ENCODE measurements at places on chromosomes 11 and 22. TPM values are rescaled to one million over a fixed set of nuclear protein-coding genes. Genes with fewer than 3 reads are reported as not detected.
A peak's percentile ranks its signal among the peaks of the same experiment; 100 is the strongest.

DNA sequence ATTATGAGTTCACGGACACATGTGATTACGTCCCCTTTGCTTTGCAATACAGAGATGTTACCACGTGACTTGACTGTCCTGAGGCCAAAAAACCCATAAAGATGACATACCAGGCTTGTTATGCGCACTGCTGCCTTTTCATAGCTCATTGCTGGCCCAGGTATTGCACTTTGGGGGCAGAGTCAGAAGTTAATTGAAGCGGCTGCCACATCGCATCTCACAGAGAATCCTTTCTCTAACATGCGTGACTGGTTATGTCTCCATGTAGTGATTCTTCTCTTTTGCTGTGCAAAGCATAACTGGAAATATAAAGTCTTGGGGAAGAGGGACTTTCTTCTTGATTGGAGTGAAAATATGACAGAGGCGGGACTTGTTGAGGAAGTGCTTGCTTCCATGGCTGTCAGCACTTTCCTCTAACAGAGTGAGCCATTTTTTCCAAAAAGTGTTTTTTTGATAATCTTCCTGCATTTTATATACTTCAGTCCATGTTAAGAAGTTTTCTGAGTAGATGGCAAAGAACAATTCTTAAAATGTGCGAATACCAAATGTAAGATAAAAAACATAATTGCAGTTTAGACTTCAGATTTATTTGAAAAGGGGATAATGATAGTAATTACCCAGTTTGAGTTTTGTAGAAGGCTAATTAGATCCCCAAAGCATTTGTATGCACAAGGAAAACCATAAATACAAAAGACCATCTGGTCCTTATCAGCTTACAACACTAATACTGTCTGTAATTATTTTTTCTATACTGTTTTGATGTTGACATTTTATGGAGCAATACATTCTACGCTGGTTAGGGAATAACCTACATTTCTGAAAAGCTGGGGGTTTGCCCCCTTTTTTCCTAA, 324.6 kb upstream of the MTNR1B start:
- no peak for DNase-seq

- DNase-seq, result no peak
These were observed 77.9 kb downstream of the BTBD10 start for GRCh38 chr11:13384908-13385640.

- no peak for DNase-seq
These were observed 723 bp upstream of the CD82 start for GRCh38 chr11:44564670-44565210.

VPREB3 gene
- total RNA-seq, result not detected

DNA sequence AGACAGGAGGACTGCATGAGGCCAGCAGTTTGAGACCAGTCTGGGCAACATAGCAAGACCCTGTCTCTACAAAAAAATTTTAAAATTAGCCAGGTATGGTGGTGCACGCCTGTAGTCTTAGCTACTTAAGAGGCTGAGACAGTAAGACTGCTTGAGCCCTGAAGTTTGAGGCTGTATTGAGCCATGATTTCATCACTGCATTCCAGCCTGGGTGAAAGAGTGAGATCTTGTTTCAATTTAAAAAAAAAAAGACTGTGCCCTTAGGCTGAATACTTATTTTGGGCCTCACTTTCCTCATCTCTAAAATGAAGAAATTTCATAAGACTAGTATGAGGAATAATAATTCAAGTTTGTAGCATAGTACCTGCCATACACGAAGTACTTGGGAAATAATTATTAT, 6.9 kb downstream of the AQP11 start:
- DNase-seq, result no peak

NDUFS3 gene
- total RNA-seq, result 147 TPM

- DNase-seq, result no peak
These were observed 1.5 kb downstream of the TNNT3 start for GRCh38 chr11:1920909-1921573.

RCOR2 gene
- 0.11 TPM for total RNA-seq

CHEK1 gene
- 144 TPM for total RNA-seq

GGTLC3 gene
- total RNA-seq, result not detected

DNA sequence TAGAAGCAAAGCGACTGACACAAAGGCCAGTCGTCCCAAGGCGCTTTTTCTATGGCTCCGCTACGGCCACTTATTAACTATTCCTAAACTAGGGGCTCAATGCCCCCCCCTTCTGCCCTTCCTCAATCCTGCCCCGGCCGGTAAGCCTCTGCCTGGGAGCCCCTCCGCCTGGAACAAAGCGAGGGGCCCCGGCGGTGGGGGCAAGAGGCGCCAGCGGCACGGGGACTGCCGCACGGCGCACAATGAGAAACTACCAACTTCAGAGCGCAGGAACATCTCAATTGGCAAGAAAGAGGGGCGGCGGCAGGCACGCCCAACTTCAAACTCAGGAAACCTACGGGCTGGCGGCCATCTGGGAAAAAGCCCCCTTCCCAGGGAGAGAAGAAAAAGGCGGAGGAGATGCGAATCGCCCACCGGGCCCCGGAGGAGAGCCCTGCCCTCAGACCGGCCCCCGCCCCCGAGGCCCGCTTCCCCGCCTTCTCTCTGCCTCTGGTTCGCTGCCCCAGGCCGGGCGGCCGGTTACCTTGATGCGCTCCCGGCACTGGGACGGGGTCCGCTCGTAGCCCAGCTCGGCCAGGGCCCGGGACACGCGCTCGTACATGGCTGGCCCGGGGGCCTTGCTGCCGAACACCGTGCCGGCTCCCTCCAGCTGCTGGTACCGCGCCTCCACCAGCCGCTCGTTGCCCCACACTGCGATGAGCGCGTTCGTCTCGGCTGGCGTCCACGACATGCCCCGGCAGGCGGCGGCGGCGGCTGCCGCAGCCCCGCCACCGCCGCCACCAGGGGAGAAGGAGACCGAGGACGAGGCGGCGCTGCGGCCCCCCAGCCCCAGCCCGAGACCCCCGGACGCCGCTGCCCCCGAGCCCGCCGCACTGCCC, 619 bp downstream of the MSANTD2 start:
- DNase-seq, result peak; percentile 62

- DNase-seq, result no peak
These were observed 8.5 kb upstream of the CDC42BPG start for GRCh38 chr11:64852804-64853509.

TMEM80 gene
- total RNA-seq, result 13.4 TPM

GRCh38 chr11:75665990-75666389, 2.8 kb downstream of the MAP6 start:
- DNase-seq, result no peak

DNA sequence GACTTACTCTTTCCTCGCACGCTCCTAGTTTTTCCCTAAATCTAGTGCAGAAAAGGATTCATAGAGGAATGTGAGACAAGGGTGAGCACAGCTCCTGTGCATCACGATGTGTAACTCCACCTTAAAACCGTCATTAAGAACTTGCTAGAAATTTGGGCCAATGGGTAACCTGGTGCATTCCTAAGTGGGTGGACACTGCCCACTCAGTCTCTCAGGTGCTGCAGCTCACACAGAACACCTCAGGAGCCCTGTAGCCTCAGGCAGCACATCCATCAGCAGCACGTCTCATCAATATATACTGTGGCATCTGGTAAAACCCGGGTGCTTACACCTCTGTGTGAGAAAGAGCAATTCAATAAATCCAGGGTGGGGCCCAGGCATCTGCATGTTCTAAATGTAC, 12.4 kb downstream of the POU2AF3 start:
- DNase-seq, result no peak

GRCh38 chr22:46770151-46770641, 7.7 kb downstream of the TBC1D22A start:
- DNase-seq, result no peak

- no peak for DNase-seq
These were observed 46.8 kb downstream of the PAMR1 start for GRCh38 chr11:35478471-35479091.

DNA sequence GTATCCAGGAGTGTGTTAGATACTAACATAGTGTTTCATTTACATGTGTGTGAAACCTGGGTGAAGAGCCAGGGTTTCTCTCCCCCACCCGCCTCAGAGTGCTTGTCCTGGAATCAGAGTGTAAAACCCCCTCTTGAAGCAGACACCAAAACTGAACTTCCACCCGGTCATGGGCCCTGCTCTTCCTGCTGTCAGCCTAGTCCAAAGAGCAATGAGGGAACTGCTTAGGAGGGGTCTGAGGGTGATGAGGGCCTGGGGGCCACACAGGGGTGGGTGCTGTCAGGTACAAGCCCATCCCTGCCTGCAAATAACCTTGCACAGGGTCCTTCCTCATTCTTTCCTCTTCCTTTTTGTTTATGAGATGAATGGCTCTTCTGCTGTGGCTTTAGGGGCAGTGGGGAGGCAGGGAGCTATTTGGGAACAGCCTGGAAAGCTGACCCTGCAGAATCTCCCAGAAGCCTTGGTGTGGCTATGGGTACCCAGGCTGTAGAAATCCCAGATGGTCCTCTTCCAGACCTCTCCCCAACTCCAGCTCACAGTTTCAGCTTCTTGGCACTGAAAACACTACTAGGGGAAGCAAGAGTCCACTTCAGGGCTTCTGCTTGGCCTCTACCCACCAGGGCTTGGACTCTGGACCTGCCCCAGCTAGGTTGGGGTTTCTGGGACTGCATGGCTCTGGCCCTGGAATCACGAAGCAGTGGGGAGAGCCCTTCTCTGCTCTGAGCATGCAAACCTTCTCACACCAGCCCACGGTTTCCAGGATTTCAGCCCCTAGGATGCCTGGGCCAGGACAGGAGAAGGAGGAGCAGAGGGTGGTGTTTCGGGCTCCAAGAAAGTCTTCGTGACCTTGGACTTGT, 8.5 kb downstream of the BATF2 start:
- DNase-seq, result no peak

DNA sequence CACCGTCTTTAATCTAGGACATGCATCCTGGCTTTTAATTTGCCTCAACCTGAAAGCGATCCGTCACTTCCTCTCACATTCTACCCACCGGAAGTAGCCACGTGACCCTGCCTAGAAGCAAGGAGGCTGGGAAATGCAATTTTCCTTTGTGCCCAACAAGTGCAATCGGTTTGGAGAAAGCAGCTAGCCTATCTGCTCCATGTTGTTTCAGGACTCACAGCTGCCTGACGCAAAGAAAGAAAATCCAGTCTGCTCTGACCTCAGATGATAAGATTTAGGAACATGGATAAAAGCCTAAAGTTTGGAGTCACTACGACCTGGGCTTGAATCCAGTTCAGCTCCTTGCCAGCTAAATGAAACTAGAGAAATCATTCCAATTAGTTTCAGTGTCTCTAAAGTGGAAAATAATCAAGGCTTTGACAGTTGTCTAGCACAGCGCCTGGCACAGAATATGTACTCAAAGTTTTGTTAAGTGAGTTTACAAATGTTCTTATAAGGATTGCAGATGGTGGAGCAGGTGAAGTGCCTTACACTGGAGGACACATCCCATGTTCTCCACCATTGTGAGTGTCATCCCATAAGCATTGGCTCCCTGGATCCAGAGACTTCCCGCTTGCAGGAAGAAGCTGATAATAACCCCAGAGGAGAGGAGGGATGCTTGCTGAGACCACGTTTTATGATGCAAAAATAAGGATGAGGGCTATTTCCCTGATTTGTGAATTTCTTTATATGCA, 553.7 kb downstream of the MN1 start:
- DNase-seq, result no peak

- DNase-seq, result no peak
These were observed 18.4 kb upstream of the TECTA start for GRCh38 chr11:121082670-121083069.

MS4A4E gene
- not detected for total RNA-seq

GRCh38 chr11:28110821-28111200, 2.6 kb downstream of the METTL15 start:
- DNase-seq, result no peak

- no peak for DNase-seq
These were observed 9.4 kb downstream of the ADAMTS15 start for GRCh38 chr11:130457623-130458409.

- DNase-seq, result no peak
These were observed 3.8 kb downstream of the FOLR1 start for GRCh38 chr11:72195518-72196270.

DNA sequence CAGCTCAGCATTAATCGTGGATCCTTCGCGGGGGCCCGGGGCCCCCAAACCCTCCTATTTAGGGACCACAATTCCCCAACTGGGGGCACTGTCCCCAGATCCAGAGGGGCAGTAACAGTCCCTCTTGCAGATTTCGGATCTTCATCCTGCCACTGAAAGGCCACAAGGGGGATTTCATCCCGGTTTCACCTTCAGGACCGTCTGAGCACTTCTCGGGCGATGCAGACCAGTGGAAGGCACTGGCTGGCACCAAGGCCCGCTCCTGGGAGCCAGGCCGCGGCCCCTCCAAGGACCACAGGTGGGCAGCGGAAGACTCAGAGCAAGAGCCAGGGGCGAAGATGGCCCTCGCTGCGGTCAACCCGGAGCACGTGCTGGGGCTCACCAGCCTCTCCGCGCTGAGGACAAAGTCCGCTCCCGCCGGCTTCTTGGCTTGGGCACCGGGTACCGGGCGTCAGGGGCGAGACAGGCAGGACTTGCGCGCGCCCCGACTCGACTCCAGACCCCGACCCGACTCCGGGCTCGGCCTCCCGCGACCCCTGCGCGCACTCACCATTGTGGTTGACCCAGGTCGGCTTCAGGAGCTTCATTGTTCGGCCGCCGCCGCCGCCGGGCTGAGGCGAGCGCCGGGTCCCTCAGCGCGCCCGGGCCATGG, 517 bp downstream of the HIRA start:
- DNase-seq, result peak; percentile 12

GRCh38 chr11:133064961-133065360, 467.3 kb downstream of the OPCML start:
- DNase-seq, result no peak

GRCh38 chr11:60116996-60117790, 28.7 kb downstream of the MS4A2 start:
- DNase-seq, result no peak

GRCh38 chr22:44181912-44182587, 1.3 kb downstream of the PARVG start:
- peak; percentile 8 for DNase-seq

- DNase-seq, result no peak
These were observed 470.5 kb upstream of the CADM1 start for GRCh38 chr11:115974703-115975102.

DNA sequence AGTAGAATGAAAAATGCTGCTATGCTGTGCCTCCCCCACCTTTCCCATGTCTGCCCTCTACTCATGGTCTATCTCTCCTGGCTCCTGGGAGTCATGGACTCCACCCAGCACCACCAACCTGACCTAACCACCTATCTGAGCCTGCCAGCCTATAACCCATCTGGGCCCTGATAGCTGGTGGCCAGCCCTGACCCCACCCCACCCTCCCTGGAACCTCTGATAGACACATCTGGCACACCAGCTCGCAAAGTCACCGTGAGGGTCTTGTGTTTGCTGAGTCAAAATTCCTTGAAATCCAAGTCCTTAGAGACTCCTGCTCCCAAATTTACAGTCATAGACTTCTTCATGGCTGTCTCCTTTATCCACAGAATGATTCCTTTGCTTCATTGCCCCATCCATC, 14.9 kb upstream of the HBE1 start:
- DNase-seq, result no peak

- peak; percentile 28 for DNase-seq
These were observed 122.4 kb downstream of the ETS1 start for GRCh38 chr11:128464878-128465450.

DNA sequence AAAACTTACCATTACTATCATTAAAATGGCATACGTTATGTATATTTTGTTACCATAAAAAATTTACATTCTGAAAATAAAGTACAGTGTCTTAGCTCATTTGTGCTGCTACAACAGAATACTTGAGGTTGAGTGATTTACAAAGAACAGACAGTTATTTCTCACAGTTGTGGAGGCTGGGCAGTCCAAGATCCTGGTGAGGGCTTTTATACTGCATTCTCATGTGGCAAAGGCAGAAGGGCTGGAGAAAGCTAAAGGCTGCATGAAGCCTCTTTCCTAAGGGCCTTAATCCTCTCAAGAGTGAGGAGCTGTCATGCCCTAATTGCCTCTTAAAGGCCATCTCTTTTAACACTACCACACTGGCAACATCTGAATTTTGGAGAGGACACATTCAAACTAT, 13.3 kb downstream of the GGTLC2 start:
- DNase-seq, result no peak

OR56A4 gene
- total RNA-seq, result not detected

TESMIN gene
- 1.3 TPM for total RNA-seq

Measured in CD8-positive, alpha-beta memory T cell (primary cell).